Urinary bladder (tissue), 4 donors: ENCODE measurements at places on chromosomes 7 and 10.

DNA sequence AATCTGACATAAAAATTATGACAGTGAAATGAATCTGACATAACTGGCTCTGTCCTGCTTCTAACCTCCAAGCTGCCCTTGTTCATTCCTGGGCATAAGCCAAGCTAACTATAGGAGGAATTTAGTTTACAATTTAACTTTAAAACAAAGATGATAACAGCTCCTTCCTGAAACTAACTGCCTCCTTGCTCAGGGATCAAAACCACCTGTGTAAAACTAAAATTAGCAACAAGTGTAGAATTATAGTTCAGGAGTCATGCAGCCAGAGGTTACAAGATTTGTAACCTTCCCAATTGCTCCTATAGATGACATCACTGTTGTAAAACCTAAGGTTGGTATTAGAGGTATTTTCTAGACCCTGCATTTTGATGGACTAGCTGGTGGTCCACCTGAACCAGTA, 256.4 kb upstream of the POM121L12 start:
- DNase-seq = no peak

DNA sequence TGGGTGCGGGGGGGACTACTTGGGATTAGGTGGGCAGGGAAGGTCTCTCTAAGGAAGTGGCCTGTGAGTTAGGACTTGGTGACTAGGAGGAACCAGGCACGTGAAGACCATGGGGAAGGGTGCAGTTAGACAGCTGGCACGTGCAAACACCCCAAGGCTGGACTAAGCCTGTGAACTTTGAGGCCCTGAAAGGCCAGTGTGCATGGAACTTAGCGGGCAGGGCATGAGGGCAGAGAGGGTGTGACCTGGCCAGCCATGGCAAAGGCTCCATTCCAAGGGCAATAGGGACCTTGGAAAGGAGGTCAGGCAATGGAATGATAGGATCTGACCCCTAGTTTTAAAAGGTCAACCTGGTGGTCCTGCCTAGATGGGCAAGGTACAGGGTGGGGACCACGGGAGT, 158.4 kb upstream of the PCBD1 start:
- DNase-seq = no peak

- DNase-seq = peak; percentile 72
Observed at GRCh38 chr10:15084502-15084922, 4.1 kb downstream of the ACBD7 start.

DNA sequence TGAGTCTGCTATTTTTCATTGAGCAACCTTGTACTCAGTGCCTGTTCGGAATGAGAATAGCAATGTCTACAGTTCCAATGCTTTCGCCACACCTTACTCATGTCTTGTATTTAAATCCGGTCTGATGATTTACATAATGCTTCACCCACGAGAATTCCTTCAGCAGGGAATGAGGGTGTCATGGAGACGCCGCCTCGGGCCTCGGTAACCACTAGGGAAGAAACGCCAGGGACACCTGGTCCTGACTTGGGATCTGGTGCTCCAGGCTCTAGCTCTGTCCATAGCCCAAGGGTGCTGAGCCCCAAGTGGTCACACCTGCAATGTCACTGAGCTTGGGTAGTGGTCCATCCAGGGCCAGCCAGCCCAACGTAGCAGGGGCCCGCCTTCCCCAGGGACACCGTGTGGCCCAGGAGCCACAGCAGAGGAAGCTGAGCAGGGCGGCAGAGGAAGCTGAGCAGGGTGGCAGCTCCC, 37.4 kb downstream of the PRKAG2 start:
- DNase-seq = no peak

DNA sequence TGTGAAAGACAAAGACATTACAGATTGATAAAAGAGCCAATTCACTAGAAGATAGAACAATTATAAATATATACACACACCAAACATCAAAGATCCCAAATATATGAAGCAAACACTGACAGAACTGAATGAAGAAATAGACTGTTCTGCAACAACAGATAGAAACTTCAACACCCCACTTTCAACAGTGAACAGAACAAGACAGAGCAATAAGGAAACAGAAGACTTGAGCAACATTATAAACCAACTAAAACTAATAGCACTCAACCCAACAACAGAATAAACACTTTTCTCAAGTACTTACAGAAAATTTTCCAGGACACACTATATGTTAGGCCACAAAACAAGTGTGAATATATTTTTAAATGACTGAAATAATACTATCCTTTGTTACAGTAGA, 10.9 kb downstream of the CDCA7L start:
- no peak for DNase-seq

GRCh38 chr10:3949711-3950110, 164.7 kb upstream of the KLF6 start:
- DNase-seq = no peak

- no peak for DNase-seq
Observed at GRCh38 chr10:94423627-94424026, 21.3 kb downstream of the TBC1D12 start.

DNA sequence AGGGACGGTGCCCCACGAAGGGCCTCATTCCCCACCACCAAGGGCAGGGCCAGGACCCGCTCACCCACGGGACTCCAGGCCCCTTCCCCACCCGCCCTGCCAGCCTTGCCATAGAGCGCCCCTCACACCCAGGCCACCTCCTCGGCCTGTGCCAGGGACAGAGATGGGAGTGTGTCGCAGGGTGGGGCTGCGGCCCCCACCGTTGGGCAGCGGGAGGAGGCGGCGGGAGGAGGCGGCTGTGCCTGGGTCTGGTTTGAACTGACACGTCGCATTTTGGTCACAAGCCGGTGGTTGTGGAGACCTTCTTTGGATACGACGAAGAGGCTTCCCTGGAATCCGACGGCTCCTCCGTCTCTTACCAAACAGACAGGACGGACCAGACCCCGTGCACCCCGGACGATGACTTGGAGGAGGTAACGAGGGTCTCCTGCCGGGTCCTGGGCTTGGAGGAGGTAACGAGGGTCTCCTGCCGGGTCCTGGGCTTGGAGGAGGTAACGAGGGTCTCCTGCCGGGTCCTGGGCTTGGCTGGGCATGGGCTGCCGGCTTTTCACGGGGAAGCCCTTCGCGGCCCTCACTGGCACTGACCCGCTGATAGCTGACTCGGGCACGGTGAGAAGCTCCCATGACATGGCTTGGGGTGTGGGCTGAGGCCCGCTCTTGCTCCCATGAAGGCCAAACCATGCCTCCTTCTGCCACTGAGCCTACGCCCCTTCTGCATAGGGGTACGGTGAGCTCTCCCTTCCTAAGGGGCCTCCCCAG, 46.4 kb upstream of the DPYSL4 start:
- no peak for DNase-seq

GRCh38 chr7:106659166-106659962, 1.6 kb downstream of the CCDC71L start:
- DNase-seq = no peak

DNA sequence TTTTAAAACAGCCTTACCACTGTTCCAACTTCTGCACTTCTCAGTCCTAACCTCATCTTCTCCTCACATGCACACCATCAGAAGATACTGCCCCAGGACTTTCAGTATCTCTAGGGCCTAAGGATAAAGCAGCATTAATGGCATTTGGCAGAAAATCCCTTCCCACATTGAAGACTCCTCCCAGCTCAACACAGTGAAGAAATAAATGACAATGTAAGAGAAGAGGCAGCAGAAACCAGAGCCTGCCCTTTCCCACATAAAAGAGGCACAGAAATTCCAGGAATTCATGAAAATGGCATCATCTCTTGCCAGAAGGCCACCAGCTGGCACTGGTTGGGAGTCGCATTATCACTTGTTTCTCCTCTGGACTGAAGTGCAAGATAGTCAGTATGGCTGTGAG, 3.7 kb downstream of the GCC1 start:
- DNase-seq = no peak

DNA sequence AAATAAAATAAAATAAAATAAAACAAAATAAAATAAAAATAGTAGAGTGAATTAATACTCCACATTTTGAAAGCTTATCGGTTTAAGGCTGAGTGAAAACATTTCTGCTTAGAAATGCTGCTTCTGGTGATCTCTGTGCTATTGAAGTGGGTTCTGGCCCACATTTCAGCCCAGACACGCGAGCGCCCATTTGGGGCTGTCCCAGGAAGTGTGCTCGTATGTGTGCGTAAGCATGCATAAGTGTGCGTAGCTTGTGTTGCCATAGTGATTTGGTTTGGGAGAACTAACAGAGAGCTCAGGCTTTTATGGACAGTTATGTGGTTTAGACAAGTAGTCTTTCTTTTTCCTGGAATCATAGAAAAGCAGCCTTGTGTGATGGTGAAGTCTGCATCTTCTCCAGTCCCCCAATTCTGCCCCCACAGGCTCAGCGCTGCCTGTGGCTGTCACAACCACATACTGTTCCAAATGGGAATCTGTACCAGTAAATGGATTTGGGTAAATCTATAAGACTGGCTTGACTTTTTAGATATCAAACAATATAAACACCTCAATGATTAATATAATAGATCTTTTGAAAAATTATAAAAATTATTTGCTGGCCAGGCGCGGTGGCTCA, 29.8 kb upstream of the PURB start:
- no peak for DNase-seq

DNA sequence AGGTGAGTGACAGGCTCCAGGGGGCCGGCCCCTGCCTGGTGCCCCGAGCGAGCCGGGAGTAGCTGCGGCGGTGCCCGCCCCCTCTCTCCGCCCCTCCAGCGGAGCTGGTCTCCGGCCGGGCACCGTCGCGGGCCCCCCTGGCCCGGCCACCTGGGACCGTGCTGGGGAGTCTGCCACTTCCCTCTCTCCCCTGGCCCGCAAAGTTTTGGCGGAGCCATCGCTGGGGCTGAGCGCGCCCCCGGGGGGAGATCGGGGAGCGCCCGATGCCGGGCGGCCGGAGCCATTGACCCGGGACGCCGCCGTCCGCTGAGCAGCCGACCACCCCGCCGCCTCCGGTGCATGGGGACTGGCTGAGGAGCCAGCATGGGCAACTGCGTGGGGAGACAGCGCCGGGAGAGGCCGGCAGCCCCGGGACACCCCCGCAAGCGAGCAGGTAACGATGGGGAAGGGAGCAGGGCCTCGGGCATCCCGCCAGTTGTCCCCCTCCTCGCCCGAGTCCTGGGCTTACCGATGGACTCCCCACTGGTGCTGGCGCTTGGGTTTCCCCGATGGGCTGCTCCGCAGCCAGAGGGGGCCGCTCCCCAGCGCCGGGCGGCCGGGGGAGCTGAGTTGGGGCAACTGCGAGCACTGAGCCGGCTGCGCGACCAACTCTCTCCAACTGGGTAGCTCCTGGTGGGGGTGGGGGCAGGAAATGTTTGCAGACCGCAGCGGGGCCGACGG, at the start of gene UBTD1:
TSS of gene UBTD1 (plus strand) at position 84 of the 720 bp plus-strand sequence. CDS start at position 364, 280 bp downstream.
- DNase-seq = peak; percentile 17

DNA sequence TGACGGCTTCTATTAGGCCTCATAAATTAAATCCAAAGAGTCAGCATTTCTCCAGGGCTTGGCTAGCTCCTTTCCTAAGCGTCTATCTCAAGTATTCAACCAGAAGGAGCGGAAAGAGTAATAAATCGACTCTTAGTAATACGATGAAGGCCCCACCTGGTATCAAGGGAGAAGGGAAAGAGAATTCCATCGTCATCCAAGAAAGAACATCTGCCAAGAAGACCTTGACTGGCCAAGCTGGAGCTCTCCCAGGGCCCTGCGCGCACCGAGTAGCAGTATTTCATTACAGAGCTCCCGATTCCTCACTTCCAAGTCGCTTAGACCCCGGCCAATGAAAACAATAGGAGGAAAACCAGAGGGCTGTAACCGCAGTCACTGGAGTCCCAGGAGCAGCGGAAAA, 178.0 kb upstream of the FRMD4A start:
- DNase-seq = no peak

- DNase-seq = no peak
Observed at GRCh38 chr10:18240185-18240882, 100.1 kb downstream of the CACNB2 start.

DNA sequence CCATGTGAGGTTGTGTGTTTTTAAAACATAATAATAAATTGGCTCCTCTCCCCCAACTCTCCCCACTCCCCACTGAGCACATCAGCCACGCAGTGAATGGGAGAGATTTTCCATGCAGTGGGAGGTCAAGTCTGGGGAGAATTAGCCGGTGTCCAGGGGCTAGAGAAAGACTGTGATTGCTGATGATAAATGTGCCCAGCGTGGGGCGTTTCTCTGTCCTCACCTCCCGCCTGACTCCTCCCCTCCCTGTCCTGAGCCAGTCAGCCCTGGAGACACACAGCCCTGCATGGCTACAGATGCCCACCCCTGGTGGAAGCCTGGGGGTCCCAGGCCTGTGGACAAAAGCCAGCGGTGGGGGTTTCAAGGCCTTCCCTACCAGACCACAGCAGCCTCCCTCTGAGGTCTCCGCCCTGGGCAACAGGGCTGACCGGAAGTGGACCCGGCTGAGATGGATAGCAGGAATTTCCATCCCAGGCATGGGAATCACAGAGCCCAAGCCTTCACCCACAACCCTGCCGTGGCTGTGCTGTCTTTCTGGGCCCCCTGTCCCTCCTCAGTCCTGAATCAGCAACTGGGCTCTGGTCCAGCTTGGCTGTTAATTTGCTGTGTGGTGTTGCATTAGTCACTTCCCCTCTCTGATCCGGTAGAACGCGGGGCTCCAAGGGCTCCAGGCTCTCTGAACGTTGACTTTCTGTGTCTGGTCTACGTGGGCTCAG, 46.8 kb upstream of the SLC29A3 start:
- DNase-seq = no peak
